GM10248 (cell line): ENCODE measurements at places on chromosomes 2 and 18.
A peak's percentile ranks its signal among the peaks of the same experiment; 100 is the strongest.

- no peak for DNase-seq
Observed at GRCh38 chr2:209468846-209469245, 45.0 kb downstream of the MAP2 start.

DNA sequence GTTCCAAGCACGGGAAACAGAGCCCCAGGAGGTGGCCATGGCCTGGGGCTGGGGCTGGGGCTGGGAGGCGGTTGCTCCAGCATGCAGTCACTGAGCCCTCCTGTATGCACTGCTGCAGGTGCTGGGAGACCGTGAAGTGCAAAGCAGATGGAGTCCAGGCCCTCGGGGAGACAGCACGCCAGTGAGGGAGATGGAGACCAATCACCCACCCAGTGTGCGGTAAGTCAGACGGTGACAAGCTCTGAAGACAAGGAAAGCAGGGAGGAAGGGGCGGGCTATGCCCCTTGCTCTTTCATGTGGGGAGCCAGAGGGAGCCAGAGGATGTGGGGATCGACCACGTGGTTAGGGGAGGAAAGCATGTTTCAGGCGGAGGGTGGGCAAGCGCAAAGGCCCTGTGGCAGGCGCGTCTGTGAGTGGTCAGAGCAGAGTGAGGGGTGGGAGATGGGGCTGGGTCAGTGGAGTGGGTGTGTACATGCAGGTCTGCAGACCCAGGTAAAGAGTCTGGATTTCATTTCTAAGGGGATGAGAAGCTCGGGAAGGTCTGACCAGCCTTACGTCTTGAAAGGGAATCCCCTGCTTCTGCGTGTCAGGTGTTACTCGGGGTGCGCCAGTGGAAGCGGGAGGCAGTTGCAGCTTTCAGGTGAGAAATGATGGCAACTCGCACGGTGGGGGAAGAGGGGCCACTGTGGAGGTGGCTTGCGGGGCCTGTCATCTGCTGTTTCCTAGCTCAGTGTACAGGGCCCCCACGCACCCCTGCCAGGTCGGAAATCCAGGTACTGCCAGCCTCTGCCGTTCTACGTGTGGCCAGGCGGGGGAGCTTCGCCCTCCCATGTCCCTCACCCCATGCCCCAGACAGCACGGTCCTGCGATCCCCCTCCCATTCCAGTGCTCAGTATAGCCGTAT, 19.4 kb downstream of the RRM2 start:
- DNase-seq = no peak

DNA sequence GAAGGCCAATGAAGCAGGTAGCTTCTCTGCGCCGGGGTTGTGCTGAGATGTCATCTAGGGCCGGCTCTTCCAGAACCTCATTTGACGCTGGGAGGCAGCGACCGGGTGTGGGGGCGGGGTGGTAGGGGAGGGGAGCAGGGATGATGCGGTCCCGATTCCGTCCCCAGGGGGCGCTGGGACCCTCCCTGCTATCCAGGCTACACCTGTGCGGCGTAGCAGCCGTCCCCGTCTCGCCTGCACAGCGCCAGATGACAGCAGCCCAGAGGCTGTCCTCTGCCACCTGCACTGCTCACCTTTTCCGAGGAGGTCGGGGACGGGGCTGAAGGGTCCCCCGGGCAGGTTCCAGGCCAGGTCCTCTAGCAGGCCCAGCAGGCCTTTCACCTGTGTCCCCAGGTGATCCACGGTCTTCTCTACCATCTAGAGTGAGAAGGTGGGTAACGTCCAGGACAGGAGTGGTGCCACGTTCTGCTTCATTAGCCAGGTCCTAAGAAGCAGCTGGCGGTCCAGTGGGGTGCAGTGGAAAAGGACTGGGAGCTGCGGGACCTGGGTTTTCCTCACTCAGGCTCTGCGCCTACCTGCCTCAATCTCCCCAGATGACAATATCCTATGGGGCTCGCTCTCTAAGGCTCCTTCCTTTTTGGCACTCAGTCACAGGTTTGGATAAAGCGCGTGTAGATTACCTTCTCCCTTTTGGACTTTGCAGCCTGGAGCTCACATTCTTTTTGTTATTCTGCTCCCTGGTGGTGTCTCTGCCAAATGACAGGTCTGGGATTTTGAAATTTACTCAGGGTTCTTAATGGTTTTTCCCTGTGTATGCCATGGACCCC, 56.0 kb upstream of the RAB6C start:
- DNase-seq = peak; percentile 27

GRCh38 chr2:54609647-54610046, 113.8 kb upstream of the EML6 start:
- DNase-seq = no peak

DNA sequence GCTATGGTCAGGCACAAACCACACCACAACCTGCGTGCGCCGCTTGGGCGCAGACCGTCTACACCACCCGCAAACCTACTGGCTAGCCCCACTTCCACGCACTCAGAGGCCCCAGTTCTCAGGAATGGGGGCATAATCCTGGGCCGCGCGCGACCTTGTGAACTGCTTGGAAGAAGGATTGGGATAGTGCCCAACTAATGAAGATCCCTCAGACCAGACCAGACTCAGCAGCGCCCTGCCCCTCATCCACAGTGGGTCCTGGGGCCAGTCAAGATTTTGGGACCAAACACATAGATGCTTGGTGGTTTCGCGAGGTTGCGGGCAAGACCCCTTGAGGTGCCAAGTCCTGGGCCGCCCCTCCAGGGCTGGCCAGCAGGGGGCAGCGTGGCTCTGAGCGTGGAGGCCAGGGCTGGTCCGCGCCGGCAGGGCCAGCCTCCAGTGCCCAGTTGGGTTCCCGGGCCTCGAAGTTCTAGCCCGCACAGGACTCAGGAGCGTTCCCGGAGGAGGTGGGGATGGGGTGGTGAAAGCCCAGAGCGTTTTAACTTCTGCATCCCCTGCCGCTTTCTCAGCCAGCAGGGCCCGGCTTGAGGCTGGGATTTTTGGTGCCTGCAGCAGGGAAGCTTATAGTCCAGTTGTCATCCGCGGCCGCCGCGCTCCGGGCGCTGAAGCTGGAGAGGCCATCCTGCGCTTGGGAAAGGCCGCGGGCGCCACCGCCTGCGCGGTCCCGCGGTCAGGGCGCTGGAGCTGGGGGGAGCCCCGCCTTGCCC, 8.3 kb downstream of the OSR1 start:
- DNase-seq = peak; percentile 73

- DNase-seq = no peak
Observed at GRCh38 chr2:16137080-16137755, 196.9 kb downstream of the MYCN start.

DNA sequence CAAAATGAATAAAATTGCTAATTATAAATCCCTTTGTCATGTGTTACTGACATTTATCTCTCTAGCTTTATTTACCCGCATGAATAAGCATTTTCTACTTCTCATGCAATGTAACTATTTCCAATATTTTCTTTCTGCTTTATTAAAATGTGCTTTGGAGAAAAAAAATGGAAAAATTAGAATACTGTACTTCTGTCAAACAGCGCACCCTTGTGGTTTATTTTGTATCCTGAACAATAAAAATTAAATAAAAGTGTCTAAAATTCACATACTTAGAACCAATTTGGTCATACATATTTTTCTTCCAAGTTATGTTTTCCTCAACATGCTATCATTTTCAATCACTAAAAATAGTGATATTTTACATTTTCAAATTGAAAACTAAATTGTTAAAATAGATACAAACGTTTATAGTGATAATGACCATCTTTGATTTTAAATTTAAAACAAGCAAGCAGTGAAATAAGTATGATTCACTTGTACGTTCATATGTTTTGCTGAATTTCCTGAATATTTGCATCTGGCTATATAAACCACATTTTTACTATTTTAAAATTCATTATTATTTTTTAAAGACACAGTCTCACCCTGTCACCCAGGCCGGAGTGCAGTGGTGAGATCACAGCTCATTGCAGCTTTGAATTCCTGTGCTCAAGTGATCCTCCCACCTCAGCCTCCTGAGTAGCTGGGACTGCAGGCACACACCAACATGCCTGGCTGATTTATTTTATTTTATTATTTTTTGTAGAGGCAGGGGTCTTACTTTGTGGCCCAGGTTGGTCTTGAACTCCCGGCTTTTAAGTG, 95.9 kb upstream of the GRB14 start:
- no peak for DNase-seq

DNA sequence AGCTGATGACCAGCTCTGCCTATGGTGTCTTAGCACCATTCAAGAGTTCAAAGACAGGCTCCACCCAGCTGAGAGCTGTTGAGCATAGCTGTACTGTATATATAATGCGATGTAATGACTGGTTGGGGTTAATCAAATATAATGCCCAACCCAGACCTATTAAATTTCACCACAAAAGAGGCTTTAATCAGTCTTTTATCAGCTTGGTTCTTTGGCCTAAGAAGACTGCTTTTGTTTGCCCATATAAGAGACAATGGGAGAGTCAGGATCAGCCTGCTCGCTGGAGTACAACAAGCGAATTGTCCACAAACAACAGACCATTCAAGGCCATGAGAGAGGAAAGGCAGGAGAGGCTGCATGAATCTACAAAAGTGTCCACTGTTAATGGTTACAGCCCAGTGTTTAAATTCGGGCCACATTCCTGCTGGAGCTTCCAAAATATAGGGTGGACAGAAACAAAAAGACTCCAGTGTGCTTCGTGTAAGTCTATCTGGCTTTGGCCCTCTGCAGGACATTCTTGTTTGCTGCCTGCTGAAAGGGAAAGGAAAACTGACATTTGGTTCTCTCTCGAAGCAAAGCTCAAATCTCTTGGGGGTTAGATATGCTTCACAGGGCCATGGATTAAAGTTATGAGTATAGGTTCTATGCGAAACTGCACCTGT, 299.0 kb upstream of the FBXO11 start:
- peak; percentile 47 for DNase-seq

GRCh38 chr2:222076973-222077690, 221.7 kb downstream of the PAX3 start:
- no peak for DNase-seq
